Endothelial cell (in vitro differentiated cells): ENCODE measurements at places on chromosomes 6 and 20.

DNA sequence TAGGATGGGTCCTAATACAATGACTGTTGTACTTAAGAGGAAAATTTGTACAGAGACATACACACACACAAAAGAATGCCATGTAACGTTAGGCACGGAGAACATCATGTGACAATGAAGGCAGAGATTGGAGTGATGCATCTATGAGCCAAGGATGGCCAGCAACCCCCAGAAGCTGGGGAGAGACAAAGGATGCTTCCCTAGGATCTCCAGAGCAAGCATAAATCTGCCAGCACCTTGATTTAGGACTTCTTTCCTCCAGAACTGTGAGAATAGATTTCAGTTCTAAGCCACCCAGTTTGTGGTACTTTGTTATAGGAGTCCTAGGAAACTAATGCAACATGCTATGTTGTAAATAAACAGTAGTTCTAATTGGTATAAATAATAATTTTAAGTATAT is 25.0 kb downstream of the EYA4 start:
- DNase-seq, result no peak

GRCh38 chr6:3125815-3126214 is 7.3 kb downstream of the BPHL start:
- no peak for DNase-seq

DNA sequence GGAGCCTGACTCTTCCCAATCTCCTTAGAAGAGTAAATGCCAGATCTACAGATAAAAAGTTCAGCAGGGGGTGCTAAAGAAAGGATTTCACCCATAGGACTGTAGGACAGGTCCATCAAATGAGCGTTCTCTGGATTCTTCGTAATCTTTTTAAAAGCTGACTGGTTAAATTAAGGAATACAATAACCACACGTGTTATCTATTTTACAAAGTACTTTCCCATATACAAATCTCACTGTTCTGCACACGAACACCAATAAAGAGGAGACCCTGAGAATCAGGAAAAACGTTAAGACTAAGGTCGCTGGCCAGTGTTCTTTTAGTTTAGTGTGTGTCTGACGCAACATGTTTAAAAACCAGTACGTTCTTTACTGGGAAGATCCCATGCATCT is 542 bp downstream of the TUBE1 start:
- no peak for DNase-seq

DNA sequence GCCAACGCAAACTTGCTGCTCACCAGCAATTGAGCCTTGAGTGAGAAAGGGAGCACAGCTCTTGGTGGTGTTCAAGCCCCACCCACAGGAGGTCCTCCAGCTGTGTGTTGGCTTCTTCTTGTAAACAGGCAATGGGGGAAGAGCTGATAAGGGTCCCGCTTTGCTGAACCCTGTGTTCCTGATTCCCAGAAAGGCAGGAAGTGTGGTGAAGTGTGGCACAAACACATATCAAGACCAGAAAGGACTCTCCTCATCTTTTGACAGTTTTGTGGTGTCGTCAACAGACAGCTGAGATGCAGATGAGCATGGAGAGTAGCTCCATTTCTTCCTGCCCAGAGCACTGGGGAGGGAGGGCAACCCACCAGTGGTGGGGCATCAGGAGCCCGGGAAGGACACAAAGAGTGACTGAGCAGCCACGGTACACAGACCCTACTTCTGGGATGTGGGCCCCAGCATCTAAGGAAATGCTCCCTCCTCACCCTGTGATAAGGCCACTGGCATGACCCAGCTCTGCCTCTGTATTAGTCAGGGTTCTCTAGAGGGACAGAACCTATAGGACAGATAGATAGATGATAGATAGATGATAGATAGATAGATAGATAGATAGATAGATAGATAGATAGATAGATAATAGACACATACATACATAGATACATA is 188.9 kb upstream of the TAB2 start:
- no peak for DNase-seq

DNA sequence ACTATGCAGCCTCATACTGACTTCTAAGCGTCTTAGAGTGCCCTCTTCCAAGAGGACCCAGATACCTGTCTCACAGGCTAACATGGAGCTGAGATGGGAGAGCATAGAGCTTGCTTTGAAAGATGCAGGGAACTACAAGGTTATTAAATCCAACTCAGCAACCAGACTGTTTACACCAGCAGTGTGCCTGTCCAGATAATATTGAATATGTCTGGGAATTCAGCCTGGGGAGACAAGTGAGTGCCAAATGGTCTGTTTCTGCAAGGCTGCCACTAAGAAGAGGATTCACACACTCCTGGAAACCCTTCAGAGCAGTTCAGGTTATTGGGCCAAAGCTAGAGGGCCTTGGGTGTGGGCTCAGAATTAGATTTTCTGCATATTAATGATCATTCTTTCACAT is 547.8 kb downstream of the PTPRT start:
- DNase-seq, result no peak

DNA sequence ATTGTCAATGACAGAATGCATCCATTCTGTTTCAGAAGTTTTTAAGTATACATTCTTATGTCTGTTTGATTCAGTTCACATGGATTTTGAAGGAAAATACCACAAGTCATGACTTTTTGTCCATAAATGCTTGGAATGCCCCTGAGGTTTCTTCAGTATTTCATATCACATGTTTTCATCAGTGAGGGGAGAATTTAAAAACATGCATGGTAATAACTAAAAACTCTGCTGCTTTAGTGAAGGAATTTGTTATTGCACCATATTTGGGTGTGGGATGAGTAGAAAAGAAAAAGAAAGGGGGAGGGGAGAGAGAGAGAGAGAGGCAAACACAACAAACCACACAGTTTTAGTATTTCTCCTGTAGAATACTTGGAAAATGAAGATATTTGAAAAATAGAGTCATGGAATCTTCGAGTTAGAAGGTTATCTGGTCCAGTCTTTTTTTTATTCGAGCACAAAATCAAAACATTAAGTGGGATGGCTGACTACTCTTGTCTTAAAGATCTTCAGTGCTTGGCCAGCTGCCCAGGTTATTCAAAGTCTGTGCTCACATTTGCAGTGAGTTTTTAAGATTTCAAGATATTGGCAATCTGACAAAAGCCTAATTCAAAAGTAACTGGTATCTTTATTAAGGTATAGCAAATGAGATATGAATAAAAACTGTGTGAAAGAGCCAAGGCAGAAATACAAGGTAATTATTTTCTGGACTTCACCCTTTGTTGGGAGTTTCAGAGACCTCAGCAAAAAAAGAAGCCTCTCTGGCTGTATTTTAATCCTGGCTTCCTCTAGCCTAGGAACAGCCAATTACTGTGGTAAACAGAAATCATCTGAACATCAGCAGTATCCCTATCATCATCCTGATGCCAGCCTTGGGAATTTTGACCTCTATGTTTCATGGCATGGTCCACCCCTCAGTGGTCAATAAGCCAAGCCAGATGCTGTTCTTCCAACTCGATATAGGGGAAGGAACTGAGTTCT is 687.9 kb upstream of the CITED2 start:
- DNase-seq, result no peak

- DNase-seq, result no peak
These were observed 257.6 kb upstream of the POU3F2 start for GRCh38 chr6:98576791-98577190.

GRCh38 chr6:35046862-35047261 is 94.3 kb downstream of the TCP11 start:
- DNase-seq, result no peak

GRCh38 chr6:142566628-142567396 is 265.0 kb downstream of the ADGRG6 start:
- DNase-seq, result peak; percentile 80

GRCh38 chr6:142014515-142014914 is 118.2 kb upstream of the GJE1 start:
- peak; percentile 15 for DNase-seq

DNA sequence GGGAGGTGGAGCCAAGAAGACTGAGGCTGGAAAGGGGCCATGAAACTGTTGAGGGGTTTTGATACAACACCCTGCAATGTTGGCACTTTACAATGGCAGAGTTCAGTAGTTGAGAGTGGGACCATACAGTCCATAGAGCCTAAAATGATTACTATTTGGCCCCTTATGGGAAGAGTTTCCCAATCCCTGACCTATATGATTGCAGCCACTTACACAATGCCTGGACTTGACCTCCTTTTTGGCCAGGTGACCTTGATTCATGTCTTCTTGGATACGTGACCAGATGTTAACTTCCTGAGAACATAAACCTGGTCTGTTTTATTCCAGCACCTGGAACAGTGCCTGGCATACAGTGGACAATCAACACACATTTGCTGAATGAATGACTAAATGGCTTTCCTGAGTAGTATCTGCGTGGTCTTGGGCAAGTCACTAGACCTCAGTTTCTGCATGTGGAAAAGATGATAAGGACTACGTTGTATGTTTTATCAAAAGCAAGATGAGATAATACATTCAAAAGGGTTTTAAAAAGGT is 58.4 kb downstream of the NOX3 start:
- DNase-seq, result no peak

GRCh38 chr20:61886721-61887595 is 178.7 kb downstream of the TAF4 start:
- DNase-seq, result peak; percentile 49

GRCh38 chr6:3259491-3259958 is 778 bp downstream of the PSMG4 start:
- DNase-seq, result peak; percentile 33

- DNase-seq, result no peak
These were observed 23.3 kb downstream of the MYCT1 start for GRCh38 chr6:152720974-152721373.

DNA sequence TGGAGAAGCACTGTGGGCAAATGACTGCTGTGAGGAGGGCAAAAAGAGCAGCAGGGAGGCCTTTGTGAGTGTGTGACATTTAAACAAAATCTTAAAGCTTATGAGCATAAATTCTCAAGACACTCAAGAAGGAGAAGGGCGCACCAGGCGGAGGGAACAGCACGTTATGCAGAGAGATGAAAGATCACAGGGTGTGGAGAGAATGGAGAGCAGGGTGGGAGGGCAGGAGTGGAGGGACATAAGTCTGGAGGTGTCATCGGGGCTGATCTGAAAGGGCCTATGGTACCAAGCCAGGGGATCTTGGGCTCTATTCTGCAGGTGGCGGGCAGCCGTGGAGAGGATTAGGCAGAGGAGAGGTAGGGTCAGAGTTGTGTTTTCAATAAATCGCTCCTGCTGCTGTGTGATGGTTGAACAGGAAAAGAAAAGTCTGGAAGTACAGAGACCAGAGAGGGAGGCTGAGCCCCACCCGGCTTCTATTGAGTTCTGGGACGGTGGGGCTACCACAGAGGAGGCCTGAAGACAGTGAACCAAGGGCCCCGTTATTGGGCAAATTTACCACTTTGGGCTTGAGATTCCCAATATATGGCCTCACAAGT is 24.3 kb upstream of the DLGAP4 start:
- no peak for DNase-seq

DNA sequence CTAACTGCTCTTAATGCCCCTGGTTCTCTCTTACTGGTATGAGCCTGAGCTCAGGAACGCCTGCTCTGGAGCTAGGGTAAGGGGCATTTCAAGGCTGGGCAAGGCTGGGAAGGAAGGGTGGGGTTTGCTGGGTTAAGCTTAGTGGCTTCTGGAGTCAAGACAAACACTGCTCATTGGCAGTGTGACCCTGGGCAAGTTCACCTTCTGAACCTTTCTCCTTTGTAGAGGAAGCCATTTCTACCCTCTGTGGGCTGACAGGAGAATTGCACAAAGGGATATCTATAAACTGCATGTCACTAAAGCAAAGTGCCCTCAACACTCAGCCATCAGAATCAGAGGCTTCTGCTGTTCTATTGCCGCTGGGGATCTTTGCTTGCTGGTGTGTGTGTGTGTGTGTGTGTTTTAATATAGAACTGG is 20.3 kb upstream of the LRRN4 start:
- DNase-seq, result peak; percentile 12

- DNase-seq, result no peak
These were observed 18.0 kb downstream of the STX7 start for GRCh38 chr6:132494954-132495353.

DNA sequence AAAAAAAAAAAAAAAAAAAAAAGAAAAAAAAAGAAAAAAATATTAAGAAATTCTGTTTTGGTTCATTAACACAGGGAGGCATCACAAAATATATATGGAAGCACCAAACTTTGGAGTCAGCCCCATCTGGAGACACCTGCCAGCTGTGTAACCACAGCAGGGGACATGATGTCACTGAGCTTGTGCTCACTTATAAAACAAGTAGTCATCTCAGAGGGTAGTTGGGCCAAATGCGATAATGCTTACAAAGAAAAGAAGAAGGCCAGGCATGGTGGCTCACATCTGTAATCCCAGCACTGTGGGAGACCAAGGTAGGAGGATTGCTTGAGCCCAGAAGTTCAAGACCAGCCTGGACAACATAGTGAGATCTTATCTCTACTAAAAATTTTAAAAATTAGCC is 1.1 kb upstream of the BNIP5 start:
- no peak for DNase-seq

DNA sequence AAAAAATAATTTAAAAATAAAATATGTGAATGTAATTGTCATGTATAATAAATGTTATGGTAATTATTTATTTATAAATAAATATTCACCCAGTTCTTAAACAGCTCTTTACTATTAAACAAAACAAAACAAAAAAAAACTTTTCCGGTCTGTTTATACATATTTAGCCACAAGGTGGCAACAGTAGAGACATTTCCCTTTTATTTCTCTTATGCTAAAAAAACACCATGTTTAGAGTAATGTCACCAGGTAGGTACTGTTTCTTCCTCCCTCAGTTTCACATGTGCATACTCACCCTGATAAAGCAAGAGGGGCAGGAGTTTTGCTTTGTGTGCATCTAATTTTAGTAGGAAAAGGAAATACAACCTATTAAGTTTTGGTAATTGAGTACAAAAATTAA is 610.4 kb upstream of the IMPG1 start:
- no peak for DNase-seq

- DNase-seq, result peak; percentile 32
These were observed at the start of gene AKAP12 for GRCh38 chr6:151239603-151240035. Gene AKAP12 (plus strand): TSS chr6:151239967. CDS start chr6:151240563, 596 bp downstream.

- DNase-seq, result no peak
These were observed 2.9 kb upstream of the RAMACL start for GRCh38 chr6:166589337-166589731.

DNA sequence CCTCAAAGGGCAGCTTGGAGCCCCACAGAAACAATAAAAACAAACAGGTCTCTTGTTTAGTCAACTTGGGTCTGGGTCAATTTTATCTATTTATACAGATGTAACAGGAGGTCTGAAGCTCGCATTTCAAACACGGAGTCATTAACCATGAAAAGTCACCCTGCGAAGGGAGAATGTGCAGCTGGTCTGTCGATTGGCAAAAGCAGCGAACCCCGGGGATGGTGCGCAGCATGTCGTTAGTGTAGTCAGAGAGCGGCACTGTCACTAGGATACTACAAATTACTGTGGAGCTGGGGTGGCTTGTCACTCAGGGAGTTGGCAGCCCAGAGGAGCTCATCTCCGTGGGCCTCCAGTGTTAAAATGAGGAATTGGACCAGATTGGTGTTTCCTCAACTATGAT is 190.4 kb upstream of the ARG1 start:
- DNase-seq, result no peak

GRCh38 chr6:90939906-90940305 is 353.0 kb upstream of the MAP3K7 start:
- no peak for DNase-seq

- no peak for DNase-seq
These were observed 60.8 kb downstream of the CD24 start for GRCh38 chr6:106913676-106914280.

GRCh38 chr20:5282561-5282960 is 34.2 kb downstream of the PROKR2 start:
- no peak for DNase-seq
